ENCODE measurements at places on chromosomes 4 and X.

DNA sequence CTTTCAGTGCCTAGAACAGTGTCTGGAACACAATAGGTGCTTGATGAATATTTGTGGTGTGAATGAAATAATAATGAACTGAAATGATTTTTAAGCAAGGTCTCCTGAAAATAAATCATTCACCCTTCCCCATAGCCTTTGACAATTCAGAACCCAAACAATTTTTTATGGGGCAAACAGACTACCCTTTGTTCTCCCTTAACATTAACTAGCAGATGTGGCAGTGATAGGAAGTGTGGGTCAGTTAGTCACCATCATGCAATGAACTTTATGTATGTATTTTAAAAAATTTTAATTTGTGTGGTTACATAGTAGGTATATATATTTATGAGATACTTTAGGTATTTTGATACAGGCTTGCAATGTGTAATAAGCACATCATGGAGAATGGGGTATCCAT lies 27.2 kb upstream of the CD40LG start:
- DNase-seq: no peak

- DNase-seq: no peak
These were observed 40.8 kb upstream of the APLN start for GRCh38 chrX:129695535-129695934.

- no peak for DNase-seq
These were observed 168.5 kb downstream of the SOWAHB start for GRCh38 chr4:76729460-76729859.

- no peak for DNase-seq
These were observed 341 bp upstream of the SLC2A9 start for GRCh38 chr4:10021653-10022023.

DNA sequence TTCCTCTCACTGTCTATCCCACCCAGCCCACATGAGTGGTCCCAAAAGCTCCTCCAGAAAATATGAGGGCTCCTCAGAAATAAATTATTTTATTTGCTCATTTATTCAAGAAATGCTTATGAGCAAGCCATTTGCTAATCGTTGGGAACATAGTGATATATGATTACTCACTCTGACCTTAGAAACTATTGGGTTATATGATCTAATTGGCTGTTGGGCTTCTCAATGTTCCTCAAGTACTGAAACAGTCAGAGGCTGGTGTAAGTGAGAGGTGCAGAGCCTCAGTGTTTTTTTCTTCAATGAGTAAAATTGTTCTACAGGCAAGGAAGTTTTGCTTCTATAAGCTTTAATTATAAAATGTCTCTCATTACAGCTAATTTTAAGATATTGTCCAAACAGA lies 893.8 kb upstream of the INTU start:
- no peak for DNase-seq

- DNase-seq: no peak
These were observed 7.9 kb downstream of the FGFRL1 start for GRCh38 chr4:1019320-1019719.

DNA sequence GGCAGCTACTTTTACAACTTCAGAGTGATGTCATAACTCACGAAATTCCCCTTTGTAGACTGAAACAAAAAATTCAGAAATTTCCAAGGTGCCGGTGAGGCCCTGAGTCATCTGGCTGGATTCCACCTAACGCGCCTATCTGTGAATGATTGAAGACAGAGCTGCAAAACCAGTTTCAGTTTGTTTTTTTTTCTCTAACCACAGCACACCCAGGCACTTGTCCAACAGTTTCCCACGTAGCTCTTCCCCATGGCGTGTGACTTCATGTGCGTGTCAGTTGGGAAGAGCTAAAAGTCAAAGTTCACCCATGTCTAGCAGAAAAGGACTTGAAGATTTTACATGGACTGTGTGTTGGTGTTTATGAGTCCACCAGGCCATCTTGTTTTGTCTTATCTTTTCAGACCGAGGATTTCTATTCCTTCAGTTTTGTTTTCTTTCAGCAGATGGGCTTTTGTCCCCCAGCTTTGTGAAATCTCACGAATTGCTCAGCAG lies 16.4 kb downstream of the TCEANC start:
- peak; percentile 28 for DNase-seq

- DNase-seq: no peak
These were observed 1295.8 kb upstream of the ADGRL3 start for GRCh38 chr4:59904331-59904730.

- DNase-seq: no peak
These were observed 145.5 kb upstream of the FGF13 start for GRCh38 chrX:138856881-138857604.

DNA sequence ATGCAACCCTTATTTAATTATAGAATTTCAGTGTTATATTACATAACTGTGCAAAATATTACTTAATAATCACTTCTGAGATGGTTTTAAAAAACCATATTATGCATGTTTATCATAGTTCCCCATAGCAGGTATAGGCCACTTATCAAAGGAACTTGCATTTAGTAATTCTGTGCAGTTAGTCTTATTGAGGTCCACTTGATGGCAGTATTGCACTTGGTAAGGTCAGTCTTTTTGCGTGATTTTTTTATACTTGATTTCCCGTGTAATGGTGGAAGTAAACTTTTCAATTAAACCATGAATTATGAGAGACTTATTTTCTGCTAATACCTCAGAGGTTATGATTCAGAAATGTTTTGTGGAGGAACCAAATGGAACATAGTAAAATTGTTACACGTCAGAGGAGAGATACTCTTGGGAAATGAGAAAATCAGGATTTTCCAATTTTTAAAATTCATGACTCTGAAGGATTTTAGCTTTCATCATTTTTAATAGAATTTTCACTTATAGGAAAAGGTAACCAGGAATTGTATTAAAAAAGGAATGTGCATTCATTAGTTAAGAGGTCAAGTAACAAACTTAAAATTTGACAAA lies 230.0 kb downstream of the CCSER1 start:
- DNase-seq: no peak

- DNase-seq: no peak
These were observed 178.3 kb upstream of the FMR1 start for GRCh38 chrX:147733369-147733768.

DNA sequence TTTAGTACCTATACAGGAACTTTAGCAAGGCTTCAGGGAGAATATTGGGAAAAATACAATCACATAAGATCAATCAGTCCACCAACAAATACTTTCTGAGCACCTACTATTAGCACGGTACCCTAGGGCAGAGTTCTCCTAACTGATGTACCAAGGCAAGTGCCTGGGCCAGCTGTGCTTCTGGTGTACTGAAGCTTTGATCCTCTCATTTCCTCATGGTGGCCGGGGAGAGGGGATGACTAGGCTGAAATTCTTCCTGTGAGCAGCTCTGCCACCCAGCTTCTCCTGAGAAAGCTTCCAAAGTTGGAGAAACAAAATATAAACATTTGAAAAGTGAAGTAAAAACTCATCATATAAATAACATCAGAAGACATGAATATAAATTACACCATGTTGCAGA lies 49.3 kb upstream of the ATOH1 start:
- DNase-seq: no peak

GRCh38 chr4:88585917-88586316 lies 6.4 kb upstream of the HERC3 start:
- DNase-seq: no peak

DNA sequence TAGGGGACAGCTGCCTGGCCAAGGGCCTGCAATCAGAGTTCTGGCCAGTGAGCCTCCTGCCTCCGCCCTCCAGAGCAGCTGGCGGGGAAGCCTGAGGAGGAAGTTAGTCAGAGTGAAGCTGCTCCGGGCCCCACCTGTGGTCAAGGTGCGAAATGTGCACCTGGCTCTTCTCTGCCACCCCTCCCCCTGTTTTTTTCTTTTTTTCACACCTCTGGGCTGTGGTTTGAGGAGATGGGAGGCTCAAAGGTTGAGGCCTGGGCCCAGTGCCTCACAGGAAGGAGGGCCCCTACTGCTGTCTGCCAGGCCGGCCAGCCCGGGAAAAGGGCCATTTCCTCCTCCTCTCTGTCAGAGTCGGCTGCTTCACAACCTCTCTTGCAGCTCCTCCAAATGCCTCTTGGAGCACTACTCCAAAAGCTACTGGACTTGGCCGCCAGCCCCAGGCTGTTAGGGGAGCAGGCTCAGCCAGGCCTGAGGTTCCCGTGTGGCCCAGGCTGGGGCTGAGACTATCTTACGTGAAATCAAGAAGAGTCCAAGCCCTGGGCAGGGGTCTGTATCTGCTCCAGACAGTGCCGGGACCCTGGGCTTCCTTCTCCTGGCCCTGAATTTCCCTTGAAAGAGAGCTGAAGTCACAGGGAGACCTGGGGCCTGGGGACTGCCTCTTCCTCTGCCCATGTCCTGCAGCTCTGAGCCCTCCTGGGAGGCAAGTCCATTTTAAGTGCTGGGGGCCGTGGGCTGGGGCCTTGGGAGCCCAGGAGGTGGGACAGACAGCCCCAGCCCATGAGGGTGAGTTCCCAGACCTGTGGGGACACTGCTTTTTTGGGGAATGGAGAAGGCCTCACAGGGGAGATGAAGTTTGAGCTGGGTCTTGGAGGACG lies 4.5 kb upstream of the CXCR3 start:
- DNase-seq: peak; percentile 21

DNA sequence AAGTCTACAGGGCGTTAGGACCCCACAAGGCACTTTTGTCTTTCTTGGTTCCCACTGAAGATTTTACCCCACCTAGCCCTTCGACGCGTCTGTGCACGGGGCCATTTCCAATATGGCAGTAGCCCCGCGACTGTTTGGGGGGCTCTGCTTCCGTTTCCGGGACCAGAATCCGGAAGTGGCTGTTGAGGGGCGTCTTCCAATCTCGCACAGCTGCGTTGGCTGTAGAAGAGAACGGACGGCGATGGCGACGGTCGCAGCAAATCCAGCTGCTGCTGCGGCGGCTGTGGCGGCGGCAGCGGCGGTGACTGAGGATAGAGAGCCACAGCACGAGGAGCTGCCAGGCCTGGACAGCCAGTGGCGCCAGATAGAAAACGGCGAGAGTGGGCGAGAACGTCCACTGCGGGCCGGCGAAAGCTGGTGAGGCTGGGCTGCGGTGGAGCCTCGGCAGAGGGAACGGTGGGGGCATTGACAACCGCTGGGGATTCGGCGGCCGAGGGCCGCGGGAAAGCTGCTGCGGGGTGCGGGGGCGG lies at the start of gene USP11:
USP11 (plus strand) TSS at position 207 of the 530 bp plus-strand sequence; CDS start at position 242, 35 bp downstream.
- DNase-seq: peak; percentile 50

DNA sequence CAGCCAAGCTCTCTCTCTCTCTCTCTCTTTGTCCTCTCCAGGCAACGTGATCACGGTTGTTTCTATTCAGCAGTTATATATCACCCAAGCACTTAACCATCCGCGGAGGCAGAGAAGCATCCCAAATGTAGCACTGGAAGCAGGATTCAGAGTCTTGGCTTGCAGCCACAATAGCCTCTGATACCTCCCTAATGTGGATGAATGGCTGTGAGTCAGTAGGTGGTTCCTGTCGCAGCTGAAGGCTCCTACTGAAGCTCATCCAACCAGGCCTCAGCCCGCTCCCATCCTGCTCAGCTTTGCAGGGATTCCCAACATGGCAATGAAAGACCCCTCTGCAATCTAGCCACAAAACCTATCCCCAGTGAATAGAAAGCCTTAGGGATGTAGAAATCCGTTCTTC lies 5.1 kb downstream of the HS6ST2 start:
- DNase-seq: no peak

- DNase-seq: no peak
These were observed 6.0 kb upstream of the EFNB1 start for GRCh38 chrX:68822641-68823410.

- peak; percentile 16 for DNase-seq
These were observed 806 bp upstream of the CD99L2 start for GRCh38 chrX:150899191-150899757.

DNA sequence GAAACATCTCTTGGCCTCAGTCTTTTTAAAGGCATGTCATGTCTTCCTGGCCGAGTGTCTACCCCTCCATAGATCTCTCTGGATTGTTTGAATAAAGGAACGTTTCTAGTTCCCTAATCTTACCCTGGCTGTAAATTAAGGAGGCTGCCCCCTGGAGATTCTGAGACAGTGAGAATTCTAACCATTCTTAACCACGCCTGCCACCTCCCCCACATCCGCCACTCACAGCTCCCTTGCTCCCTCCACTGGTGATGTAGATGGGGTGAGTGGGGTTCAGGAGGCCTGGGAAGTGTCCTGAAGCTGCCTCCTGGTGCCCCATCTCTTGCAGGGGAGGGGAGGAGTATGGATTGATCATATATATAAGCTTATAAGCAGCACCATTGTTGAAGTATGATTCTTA lies 48.0 kb upstream of the TRIM2 start:
- DNase-seq: no peak

DNA sequence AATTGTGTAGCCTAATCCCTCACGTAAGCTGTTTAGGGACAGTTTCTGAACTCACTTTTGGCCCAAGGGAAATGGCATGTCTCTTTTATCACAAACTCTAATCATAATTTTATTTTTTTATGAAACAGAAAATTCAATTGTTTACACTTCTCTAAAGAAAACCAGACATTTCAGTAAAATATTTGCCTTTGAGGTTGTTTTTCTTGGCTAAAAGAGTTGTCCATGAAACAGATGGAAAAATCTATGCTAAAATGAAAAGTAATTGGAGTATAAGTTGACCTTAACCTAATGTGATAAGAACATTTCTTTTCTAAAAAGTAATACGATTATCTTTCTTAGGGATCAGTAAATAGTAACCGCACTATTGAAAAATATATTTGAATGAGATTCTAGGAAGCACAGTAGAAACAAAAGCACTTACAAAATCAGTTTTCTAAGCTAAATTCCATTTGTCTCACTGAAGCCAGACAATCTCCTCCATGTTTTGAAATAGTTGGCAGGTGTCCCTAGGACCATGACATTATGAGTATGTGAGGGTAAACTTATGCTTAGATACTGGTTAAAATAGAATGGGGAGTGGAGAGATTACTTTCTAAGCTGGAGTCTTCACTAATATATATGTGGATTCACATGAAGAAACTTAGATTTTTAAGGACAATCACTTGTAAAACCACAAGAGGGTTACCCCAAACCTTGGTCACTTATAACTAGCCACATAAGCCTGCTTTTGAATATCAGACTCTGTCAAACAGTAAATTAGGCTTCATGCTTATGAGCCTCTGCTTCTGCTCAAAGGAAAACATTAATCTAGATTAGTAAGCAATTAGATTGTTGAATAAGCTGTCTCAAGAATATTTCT lies 20.1 kb upstream of the TET2 start:
- no peak for DNase-seq

DNA sequence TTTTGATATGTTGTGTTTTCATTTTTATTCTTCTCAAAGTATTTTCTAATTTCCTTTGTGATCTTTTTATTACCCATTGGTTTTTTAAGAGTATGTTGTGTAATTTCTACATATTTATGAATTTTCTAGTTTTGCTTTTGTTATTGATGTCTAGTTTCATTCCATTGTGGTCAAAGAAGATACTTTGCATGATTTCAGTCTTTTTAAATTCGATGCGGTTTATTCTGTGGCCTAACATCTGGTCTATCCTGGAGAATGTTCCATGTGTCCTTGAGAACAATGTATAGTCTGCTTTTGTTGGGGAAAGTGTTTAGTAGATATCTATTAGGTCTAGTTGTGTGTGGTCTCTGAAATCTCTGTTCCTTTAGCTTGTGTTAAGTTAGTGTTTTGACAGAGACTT lies 46.2 kb downstream of the PPEF1 start:
- DNase-seq: no peak

GRCh38 chr4:101801958-101802357 lies 11.4 kb downstream of the BANK1 start:
- no peak for DNase-seq

All from stimulated activated naive CD4-positive, alpha-beta T cell (primary cell).